ENCODE measurements at places on chromosomes 1 and 21. TPM values are rescaled to one million over a fixed set of nuclear protein-coding genes. Genes with fewer than 3 reads are reported as not detected.
A peak's percentile ranks its signal among the peaks of the same experiment; 100 is the strongest.

DNA sequence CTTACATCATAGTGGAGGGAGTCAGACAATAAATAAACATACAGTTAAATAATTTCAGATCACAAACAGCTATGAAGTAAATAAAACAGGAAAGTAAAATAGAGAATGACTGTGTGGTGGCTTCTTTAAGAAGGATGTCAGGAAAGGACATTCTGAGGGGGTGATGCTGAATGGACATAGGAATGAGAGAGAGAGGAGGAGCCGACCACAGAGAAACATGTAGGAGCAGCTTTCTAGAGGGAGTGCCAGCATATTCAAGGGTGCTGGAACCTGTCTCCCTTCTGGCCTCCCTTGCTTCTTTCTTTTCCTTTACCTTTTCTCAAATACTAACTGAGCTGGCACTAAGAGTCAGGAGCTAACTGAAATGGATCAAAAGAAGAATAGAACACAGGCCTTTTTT lies 20.5 kb upstream of the BCL10 start:
- H3K27me3 ChIP-seq = no peaks in the 10 kb centered on the region
- no peaks in the 10 kb centered on the region for H3K4me1 ChIP-seq
- H3K36me3 ChIP-seq = no peaks in the 10 kb centered on the region

DNA sequence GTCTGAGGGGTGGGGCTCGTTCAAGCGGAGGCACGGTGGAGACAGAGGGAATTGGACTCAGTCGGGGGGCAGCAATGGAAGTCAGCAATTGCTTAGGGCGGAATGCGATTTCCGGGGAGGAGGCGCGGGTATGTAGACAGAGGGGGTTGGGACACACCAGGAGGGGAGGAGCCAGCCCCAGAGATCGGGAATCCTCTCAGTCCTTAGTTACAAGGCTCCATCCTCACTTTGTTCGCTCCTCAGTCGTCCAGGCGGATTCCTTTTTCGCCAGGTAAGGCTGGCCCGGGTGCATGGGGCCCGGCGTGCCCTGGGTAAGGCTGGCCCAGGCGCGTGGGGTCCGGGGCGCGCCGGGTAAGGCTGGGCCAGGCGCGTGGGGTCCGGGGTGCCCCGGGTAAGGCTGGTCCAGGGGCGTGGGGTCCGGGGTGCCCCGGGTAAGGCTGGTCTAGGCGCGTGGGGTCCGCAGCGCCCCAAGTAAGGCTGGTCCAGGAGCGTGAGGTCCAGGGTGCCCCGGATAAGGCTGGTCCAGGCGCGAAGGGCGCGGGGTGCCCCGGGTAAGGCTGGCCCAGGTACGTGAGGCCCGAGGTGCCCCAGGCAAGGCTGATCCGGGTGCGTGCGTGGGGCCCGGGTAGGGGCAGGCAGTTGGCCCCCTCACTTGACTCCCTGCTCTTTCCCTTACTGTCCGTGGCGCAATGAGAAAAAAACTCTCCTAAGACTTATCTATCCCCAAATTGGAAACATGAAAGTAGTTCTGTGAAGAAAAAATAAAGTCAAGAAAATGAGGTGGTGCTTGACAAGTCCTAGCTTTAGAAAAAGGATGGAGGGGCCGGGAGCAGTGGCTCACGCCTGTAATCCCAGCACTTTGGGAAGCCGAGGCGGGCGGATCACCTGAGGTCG lies at the start of gene L1TD1:
Gene L1TD1, plus strand, starts transcription at position 199 of the 894 bp plus-strand sequence. CDS start 11,780 bp downstream, outside the sequence.
- H3K4me3 ChIP-seq = peak within 1 kb of the TSS; percentile 60
- peaks cover 34% of the 10 kb centered on the region for H3K27me3 ChIP-seq
- no peak within 1 kb of the TSS for H3K27ac ChIP-seq
- no peaks in the 10 kb centered on the region for H3K36me3 ChIP-seq
- peaks cover 17% of the 10 kb centered on the region for H3K4me1 ChIP-seq

CD52 gene
- total RNA-seq = 1.4 TPM

KRTAP19-3 gene
- total RNA-seq = not detected

DNA sequence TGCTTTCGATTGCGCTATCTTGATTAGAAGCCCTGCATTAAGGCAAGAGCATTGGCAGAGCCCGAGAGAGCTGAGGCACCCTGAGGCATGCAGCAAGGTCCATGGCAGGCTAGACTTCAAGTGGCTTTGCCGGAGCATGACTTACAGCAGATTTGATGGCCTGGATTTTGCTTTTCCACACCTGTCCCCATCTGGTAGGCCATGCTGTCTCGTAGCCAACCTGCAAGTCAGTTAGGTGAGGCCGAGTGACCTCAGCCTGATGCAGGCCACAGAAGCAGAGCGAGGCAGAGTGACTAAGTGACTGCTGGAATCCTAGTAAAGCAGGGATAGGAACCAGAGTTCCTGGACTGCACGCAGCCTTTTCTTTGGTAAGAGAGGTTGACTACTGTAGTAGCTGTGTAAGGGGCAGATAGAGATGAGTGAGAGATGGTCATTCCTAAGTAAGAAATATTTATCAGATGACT lies 148.9 kb downstream of the PBX1 start:
- peak overlapping the region; percentile 79 for H3K27ac ChIP-seq
- H3K4me1 ChIP-seq = peaks cover 42% of the 10 kb centered on the region
- DNase-seq = no peak
- H3K27me3 ChIP-seq = no peaks in the 10 kb centered on the region
- no peaks in the 10 kb centered on the region for H3K36me3 ChIP-seq
- no peak overlapping the region for H3K4me3 ChIP-seq

RHOU gene
- 47.3 TPM for total RNA-seq

APCS gene
- not detected for total RNA-seq

Data from spinal cord (tissue), 10 donors.